NCI-H2081 treated with DMSO at 0.1 percent for 48 hours (cell line): ENCODE measurements at places on chromosomes 13 and 19.

DNA sequence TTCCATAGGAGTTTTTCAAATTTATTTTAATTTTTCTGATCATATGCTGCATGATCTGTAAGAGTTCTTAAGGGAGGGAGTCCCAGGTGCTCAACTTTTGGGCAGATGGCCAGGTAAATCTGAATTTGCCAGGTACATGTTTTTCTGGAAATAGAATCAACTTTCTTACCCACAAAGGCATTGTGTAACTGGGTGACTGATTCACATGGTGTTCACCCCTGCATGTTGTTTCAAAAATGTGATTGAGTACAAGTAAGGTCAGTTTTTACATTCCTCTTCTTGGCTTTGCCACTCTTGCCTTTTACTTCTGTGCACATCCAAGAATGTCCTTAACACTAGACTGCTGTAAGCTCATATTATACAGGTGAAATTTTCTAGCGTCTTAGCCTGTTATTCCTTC is 30.4 kb downstream of the RB1 start:
- DNase-seq: no peak

GRCh38 chr19:21765151-21765550 is 2.2 kb downstream of the ZNF100 start:
- no peak for DNase-seq

DNA sequence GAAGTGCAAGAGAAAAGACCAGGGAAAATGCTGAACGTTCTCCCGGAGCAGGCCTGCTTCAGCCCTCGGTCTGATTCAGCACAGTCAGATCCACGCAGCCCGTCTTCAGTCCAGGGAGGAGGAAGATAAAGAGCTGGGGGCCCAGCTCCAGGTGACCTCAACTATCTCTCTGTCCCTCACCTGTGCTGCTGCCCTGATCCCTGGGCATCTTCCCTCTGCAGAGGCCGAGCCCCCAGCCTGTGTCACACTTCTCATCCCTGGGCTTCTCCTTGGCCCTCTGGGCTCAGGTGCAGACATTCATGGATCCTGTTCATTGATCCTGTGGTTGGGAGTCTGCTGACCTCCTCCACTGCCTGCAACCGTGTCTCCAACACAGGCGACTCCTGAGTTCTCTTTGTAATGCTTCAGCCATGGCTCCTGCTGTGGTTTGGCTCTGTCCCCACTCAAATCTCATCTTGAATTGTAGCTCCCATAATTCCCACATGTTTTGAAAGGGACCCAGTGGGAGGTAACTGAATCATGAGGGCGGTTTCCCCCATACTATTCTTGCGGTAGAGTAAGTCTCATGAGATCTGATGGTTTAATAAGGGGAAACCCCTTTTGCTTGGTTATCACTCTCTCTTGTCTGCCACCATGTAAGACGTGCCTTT is 27.9 kb downstream of the COL4A2 start:
- no peak for DNase-seq

DNA sequence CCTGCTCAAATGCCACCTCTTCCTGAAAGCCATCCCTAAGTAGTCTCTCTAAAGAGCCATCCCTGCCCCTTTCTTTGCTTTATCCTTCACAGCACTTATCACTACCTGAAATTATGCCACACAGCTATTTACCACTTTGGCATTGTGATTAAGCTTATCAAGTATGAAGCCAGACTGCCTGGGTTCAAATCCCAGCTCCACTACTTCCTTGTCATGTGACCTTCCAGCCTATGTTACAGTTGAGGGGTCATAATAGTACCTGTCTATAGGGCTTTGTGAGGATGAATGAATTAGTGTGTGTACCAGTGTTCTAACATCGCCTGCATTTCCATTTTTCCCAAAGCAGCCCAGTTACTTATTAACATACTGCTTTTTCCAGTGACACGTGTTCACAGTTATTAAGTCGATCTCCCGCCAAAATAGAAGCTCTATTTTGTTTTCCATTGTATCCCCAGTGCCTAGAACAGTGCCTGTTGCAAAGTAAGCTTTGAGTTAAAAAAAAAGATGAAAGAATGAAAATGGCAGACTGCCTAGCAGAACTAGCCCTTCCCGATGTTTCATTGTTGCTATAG is 32.8 kb downstream of the ZSWIM9 start:
- no peak for DNase-seq

- no peak for DNase-seq
These were observed 328.6 kb downstream of the SLITRK5 start for GRCh38 chr13:87999788-88000187.

- DNase-seq: no peak
These were observed 4.2 kb downstream of the C19orf25 start for GRCh38 chr19:1474765-1475351.

GRCh38 chr13:107680115-107680514 is 535.2 kb downstream of the LIG4 start:
- DNase-seq: no peak

- no peak for DNase-seq
These were observed 163.4 kb upstream of the TSC22D1 start for GRCh38 chr13:44739539-44739938.

GRCh38 chr13:50389726-50390125 is 374.5 kb downstream of the KCNRG start:
- peak; percentile 43 for DNase-seq

DNA sequence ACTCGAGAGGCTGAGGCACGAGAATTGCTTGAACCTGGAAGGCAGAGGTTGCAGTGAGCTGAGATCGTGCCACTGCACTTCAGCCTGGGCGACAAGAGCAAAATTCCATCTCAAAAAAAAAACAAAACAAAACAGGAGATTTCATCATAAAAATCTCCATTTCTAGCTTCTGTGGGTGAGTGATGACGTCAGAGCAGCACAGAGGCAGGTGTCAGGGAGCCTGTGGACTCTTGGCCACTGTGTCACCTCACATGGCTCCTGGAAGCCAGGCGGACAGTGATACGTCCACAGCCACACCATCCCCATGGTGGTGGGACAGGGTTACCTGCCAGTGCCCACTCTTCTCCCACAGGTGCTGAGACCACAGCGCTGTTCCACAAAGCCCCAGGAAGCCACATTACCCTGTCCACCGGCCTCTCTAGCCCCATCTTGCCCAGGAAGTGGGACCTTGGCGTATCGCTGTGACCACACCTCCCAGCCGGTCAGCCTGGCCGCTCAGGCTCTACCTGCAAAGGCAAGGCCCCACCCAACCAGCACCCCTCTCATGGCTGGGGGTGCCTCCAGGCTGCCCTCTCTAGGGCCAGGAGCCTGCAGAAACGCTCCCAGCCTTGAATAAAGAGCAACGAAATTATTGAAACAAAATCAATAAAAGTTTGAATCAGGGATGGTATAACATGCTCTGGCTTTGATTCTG is 2.5 kb upstream of the FXYD3 start:
- no peak for DNase-seq

- no peak for DNase-seq
These were observed 1782.4 kb upstream of the PCDH20 start for GRCh38 chr13:63198071-63198470.

DNA sequence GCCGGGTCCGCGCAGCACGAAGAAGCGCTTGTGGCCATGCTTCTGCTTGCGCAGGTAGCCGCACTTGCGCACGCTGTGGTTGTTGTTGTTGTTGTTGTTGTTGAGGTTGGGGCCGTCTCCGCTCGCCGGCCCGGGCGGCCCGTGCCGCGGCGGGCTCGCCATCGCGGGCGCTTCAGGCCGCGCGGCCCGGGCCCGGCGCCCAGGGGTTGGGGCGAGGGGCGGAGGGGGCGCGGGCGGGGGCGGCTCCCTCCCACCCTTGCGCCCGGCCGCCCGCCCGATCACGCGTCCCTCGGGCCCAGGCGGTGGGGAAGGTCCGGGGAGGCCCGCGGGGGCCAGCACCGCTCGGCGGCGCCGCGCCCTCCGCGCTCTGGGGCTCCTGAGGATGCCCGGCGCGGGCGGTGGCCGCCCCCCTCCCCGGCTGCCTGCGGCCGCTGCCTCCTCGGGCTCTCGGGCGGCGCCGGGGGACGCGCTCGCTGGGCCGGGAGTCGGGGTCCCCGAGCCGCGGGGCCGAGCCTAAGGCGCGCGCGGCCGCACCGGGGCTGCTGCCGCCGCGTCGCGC is 412 bp downstream of the IRS2 start:
- no peak for DNase-seq

DNA sequence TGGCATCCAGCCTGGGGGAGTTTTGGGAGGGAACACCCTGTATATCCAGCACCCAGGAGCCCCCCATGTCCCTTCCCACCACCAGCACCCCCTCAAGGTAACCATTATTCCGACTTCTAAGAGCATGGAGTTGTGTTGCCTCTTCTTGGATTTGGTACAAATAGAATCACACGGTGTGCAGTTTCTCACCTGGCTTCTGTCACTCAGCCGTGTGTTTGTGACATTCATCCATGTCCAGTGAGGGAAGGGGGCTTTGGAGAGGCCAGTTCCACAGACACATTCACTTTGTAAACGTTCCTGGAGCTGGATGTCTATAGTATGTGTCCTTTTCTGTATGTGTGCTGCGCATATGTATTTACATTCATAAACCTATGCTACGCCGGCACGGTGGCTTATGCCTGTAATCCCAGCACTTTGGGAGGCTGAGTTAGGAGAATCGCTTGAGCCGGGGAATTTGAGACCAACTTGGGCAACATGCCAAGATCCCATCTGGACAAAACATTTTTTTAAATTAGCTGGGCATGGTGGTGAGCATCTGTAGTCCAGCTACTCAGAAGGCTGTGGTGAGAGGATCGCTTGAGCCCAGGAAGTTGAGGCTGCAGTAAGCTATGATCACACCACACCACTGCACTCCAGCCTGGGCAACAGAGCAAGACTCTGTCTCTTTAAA is 36.6 kb downstream of the MYH14 start:
- no peak for DNase-seq

DNA sequence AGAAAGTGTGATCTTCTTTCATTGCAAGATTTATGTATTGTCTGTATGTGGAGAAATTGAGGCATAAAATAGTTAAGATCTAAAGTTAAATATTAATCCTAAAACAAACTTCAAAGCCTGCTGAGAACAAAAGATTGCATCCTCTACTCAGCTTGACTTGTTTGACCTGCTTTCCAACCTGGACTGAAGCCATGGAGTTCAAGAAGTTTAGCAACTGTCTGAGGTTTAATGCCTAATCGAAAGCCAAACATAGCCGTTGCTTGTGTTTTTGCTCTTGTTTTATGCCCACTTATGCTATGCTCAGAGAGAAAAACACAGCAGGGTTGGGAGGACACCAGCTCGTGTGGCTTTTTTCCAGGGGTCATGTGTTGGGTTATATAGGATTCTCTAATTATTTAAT is 135.6 kb downstream of the NUFIP1 start:
- no peak for DNase-seq

- DNase-seq: no peak
These were observed 1.5 kb downstream of the ZIC5 start for GRCh38 chr13:99969919-99970650.

- DNase-seq: no peak
These were observed 506 bp upstream of the AP1M1 start for GRCh38 chr19:16197188-16197621.

DNA sequence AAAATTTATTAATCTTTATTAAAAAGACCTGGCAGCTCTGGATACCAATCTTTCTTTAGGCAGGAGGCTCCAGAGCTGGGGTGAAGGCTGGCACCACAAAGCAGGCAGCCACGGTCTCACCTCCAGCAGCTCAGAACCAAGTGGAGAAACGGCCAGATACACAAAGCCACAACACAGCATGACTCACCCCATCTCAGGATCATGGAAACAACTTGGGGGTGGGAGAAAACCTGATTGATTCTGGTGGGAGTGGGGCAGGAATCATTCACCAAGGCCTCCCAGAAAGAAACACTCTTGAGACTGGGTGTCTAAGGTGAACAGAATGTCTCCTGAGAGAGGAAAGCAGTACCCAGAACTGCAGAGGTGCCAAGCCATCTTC is 64.2 kb downstream of the CRYL1 start:
- no peak for DNase-seq

DNA sequence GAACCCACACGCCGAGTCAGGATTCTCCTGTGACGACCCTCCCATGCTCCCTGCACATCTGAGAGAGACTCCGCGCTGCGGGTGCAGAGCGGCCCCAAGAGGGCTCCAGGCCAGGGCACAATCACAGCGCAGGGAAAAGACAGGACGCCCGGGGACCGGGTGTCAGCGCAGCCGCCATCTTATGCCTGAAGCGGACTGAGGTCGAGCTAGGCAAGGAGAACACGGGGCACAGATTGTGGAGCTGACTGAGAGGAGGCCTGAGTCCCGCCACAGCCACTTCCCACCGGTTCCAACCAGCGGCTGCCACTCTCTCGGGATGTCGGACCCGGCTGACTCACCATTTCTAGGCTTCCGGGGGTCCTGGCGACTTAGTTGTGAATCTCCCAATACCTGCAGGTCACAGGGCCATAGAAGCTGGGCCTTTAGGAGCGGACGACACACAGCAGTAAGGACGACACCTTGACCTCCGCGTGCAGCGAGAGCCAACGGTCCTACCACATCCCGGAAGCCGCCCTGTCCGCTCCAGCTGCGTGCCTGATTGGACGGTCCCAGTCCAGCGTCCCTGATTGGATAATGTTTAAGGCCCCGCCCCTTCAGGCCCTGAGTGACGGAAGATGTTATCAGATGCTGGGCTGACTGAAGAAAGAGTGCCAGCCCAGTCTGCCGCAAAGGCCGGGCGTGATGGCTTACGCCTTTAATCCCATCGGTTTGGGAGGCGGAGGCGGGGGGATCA is at the start of gene ZNF728:
ZNF728 (minus strand) TSS at position 487 of the 733 bp plus-strand sequence; CDS start at position 341, 146 bp downstream.
- no peak for DNase-seq

GRCh38 chr19:23283925-23284324 is 33.7 kb upstream of the ZNF724 start:
- DNase-seq: no peak

DNA sequence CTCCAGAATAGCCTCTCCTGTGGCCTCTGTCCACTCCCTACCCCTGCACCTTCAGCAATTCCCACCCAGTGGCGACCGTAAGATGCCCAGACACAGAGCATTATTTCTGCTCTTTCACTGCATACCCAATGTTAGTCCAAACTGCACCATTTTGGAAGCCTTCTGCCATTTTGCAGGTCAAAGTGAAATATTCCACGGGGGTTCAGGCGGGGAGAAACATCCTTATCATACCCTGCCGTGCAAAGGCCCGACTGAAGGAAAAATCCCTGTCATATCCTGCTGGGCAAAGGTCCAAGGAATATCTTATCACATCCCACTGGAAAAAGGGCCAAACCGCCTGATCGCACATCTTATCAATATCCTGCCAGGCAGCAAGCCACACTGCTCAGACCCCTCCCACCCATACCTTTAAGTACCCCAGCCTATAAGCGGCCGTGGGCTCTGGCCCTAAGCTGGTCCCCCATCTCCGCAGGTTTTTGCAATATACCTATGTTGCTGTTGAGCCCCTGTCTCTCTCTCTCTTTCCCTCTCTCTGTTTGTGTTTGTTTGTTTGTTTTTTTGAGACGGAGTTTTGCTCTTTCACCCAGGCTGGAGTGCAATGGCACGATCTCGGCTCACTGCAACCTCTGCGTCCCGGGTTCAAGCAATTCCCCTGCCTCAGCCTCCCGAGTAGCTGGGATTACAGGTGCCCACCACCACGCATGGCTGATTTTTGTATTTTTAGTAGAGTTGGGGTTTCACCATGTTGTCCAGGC is 18.2 kb downstream of the CLEC11A start:
- no peak for DNase-seq

DNA sequence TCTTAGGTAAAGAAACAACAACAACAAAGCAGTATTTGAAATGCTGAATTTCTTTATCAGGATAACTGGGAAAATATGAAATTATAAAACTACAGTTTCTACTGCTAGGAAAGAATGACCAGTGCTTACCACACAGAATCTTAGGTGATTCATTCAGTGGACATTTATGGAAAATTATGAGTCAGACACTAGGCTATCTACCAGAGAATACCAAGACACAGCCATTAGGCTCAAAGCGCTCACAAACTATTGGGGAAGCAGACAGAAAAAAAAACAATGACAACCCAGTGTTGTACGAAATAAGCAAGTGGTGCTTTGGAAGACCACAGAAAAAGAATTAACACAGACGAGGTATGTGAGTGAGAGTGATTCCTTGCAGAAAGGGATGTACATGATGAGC is 1019.5 kb downstream of the PCDH9 start:
- no peak for DNase-seq
